HEK293T (cell line): ENCODE measurements at places on chromosomes 13 and 19.
A peak's percentile ranks its signal among the peaks of the same experiment; 100 is the strongest.

DNA sequence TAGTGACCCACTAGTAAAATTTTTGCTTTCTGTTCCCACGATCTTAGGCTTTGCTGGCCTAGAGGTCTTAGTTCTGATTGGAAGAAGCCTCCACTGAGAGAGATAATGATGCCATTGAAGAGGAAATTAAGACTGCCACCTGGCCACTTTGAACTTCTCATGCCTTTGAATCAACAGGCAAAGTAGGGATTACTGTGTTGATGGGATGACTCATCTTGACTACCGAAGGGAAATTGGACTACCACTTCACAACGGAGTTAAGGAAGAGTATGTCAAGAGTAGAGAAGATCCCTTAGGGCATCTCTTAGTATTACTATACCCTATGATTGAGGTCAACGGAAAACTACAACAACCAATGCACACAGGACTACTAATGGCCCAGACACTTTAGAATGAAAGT is 12.7 kb upstream of the FREM2 start:
- DNase-seq: no peak

- no peak for DNase-seq
Observed at GRCh38 chr19:32154418-32154817, 191.0 kb upstream of the ZNF507 start.

DNA sequence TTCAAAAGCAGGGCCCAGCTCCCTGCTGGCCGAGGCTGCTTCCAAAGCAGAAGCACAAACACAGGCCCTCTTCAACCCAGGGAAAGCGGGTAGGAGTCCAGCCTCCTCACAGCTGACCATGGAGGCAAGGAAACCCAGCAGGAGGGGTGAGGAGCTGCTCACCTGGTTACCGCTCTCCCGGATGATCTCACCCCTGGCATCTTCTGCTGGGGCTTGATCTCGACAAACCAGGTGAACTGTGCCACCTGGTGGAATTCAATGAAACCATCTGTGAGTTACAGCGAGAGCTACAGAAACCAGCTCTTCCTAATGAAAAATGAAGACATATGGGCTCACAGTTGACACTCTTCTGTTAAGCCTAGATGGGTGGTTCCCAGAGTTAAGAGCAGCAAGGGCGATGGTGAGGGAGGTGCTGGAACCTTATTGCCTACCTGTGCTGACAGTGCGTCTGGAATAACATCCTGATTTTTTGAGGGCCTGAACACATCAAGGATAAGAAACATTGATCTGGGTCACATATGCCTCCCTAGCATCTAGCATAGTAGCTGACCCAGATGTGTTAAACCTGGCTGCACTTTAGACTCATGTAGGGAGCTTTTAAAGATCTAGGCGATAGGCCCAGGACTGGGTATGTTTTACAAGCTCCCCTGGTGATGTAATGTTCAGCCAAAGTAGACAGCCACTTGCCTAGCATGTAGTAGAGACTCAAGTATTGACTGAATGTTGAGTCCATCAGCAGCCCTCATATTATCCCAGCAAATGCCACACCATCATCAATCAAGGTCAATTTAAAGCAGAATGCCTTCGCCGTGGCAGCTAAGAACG is 6.1 kb downstream of the DHRS12 start:
- DNase-seq: peak; percentile 51

DNA sequence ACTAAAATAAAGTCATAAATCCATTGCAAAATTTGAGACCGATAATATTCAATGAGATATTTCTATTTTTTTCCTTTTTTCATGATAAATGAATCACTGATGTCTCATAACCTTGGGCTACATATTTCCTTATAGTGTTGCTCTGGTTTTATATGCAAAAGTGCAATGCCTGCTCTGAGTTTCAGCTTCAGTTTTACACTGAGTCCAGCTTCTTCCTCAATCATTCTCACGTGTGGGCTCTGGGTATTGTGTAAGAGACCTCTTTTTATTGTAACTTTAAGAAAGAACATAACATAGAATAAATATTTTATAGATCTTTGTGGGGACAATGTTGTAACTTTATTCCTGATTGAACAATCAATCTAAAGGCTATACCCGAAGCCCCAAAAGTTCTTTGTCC is 280.2 kb upstream of the EDNRB start:
- no peak for DNase-seq

GRCh38 chr13:26062853-26063444 is 11.1 kb upstream of the SHISA2 start:
- peak; percentile 18 for DNase-seq

- DNase-seq: no peak
Observed at GRCh38 chr19:8567522-8568172, 9.6 kb downstream of the MYO1F start.

- peak; percentile 71 for DNase-seq
Observed at GRCh38 chr19:15180451-15181390, 20.1 kb downstream of the NOTCH3 start.

DNA sequence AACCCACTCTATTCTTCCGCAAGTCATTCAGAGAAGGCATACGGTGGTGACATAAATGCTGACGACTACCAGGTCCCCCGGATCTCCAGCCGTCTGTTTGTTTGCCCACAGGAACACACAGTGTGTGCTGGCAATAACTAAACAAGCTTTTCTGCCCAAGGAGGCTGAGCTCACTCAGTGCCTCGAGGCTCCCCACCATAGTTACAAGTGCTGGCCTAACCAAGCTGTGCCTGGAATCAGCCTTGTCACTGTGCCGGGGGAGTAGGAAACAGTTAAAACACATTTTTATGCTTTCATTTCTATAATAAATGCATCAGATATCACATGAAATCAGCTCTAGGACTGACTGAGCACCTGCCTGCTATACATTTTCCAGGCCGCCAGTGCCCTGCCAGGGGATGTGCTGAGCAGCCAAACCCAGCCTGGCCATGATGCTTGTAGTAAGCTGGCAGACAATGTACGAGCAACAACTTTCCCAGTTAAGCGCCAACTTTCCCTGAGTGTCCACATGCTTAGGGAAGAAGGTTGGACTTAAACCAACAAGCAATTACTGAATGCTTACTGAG is 28.1 kb downstream of the BRD4 start:
- no peak for DNase-seq

DNA sequence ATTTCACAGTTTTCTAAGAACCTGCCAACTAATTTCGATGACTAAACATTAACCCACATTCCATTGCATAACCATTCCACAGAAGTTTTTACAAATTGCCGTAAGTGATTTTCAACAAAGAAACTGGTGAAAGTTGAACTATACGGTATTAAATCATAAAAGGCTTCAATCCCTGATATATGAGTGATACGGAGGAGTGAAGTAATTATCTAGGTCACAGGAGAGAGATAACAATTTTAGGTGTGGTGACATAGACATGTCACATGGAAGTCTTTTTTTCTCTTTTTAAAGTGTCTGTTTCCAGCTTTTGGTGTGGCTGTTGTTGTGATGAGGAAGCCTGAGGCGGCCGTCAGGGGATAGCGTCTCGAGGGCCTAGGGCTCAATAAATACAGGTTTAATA is 29.4 kb downstream of the TBC1D4 start:
- no peak for DNase-seq

GRCh38 chr19:39109641-39110040 is 15.9 kb upstream of the PAK4 start:
- no peak for DNase-seq

GRCh38 chr13:41299316-41300094 is 11.6 kb upstream of the NAA16 start:
- DNase-seq: no peak
